SW 1271 (cell line): ENCODE measurements at places on chromosomes 3 and 15.

- DNase-seq = no peak
Measured at GRCh38 chr15:63076714-63077046, 34.1 kb downstream of the TPM1 start.

- no peak for DNase-seq
Measured at GRCh38 chr3:47161983-47162696, 1.8 kb downstream of the SETD2 start.

DNA sequence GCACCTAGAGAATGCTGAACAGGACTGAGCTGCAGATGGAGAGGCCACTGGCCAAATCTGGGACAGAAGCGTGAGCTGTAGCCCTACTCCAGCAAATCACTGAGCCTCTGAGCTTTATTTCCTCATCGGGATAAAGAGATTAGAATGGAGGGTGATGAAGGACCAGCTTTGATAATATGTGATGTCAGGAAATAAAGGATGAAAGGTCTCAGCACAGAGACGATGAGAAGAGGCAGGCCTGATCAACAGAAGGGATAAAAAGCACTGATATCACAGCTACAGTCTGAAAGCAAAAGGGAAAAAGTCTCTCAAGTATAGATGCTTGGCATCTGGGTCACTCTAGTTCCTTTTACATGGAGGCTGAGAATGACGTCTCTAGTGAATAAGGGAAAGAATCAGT is 70.0 kb downstream of the DHX30 start:
- no peak for DNase-seq

DNA sequence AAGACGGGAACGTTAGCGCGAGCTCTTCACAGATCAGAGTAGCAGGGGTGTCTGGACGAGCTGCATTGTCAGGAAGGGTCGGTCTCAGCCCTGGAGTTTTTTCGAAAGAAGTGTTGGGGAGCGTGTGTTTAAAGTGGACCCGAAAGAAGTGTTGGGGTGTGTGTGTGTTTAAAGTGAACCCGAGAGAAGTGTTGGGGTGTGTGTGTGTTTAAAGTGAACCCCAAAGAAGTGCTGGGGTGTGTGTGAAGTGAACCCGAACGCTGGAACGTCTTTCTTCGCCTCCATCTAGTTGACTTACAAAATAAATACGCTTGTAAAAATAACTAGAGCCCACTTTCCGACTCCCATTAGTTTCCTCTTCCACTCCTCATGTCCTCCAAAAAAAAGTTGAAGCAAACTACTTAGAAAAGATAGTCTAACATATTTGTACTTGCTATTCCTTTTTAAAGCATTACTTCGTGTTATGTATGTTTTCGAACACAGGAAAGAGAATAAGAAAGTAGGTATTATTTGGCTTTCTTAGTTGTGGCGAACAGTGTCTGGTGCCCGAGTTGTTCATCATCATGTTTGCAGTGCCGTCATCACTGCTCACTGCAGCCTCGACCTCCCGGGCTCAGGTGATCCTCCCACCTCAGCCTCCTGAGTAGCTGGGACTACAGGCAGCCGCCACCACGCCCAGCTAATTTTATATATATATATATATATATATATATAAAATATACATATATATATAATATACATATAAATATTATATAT is 1.0 kb downstream of the LRCH3 start:
- DNase-seq = no peak

DNA sequence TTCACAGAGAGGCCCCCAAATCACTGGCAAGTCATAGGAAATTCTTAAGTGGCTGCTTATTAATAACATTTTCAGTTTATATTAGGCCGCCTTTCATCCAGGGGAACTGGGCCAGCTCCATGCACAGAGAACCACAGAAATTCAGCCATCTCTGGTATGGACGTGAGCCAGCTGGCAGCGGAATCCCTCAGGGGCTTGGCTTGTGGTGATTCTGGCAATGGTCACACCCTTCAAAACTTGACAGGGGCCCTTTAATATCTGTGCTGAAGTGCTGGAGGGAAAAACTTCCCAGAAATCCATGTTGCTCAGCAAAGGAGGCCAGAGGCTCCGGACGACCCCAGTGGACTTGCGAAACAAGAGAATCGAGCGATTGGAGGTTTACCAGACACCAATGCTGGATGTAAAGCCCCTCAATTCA is 11.3 kb downstream of the PRICKLE2 start:
- DNase-seq = no peak

DNA sequence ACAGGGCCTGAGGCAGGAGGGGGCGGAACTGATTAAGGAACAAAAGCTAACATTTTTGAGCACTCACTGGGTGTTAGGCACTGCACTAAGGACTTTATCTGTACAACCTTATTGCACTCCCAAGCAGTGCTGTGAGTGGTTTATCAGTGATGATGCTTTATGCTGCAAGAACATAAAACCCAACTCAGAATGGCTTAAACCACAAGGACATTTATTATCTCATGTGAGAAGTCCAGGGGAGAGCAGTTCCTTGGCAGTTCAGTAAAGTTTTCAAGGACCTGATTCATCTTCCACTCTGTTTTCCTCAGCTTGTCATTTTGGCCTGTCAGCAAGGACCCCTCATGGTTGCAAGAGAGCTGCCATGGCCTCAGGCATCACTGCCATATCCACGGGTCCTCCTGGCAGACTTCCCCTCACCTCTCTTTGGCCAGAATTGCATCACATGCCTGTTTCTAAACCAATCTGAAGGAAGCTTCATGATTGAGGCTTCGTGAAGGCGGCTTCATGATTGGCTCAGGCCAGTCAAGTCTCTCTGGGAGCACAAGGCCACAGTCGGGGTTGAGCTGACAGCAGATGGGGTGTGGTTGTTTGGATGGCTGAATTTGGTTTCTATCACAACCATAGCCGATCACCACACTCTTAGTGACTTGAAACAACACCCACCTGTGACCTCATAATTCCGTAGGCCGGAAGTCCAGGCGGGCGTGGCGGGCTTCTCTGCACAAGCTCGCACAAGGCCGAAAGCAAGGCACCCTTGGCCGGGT is 15.8 kb downstream of the EFCC1 start:
- no peak for DNase-seq

- DNase-seq = no peak
Measured at GRCh38 chr15:47610736-47611135, 106.6 kb upstream of the SEMA6D start.

DNA sequence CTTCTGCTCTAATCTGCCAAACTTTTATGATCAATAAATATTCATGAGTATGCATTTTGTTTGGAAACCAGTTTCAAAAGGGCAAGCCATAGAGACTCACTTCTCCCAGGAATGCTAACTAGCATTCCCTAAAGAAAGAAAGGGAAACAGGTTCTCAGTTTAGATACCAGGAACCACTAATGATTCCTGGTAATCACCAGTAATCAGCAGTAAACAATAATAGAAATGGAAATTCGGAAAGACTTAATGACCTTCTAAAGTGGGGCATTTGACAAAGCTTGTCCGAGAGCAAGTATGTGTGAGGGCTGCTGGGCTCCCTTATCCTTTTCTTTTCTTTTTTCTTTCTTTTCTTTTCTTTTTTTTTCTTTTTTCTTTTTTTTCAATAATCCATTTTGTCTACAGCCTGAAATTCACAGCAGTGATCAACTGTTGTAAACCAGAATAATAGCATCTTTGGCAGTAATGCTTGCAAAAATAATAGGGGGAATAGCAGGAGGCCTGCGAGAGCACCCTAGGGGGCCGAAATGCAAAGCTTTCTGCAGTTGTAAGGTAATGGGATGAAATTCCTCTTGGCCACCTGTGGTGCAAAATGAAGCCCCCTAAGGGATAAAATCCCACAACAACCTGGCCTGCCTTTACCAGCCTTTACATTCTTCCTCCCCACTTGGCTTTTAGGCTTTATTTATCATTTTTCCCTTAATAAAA is 253.2 kb downstream of the ZPLD1 start:
- DNase-seq = no peak
